ENCODE measurements at places on chromosomes 13 and 19. TPM values are rescaled to one million over a fixed set of nuclear protein-coding genes. Genes with fewer than 3 reads are reported as not detected.

DNA sequence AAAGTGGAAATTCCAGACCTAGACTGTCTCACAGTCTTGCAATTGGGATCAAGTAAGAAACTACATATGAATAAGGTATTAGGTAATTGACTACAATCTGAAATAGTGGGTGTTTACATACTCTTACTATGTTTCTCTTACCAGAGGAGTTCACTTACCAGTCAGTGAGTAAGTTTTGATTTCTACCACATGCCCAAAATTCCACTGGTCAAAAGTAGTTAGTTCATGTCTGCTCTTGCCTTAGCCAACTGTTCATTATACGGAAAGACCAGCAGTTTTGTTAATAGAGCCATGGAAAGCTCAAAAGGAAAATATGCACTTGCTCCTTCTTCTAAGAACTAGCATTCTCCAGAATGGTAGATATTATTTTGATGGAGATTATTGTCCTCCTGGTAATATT, 490.8 kb downstream of the RFC3 start:
- H3K4me3 ChIP-seq = no peak overlapping the region
- no peaks in the 10 kb centered on the region for H3K4me1 ChIP-seq
- H3K36me3 ChIP-seq = no peaks in the 10 kb centered on the region
- DNase-seq = no peak
- no peaks in the 10 kb centered on the region for H3K27me3 ChIP-seq

DNA sequence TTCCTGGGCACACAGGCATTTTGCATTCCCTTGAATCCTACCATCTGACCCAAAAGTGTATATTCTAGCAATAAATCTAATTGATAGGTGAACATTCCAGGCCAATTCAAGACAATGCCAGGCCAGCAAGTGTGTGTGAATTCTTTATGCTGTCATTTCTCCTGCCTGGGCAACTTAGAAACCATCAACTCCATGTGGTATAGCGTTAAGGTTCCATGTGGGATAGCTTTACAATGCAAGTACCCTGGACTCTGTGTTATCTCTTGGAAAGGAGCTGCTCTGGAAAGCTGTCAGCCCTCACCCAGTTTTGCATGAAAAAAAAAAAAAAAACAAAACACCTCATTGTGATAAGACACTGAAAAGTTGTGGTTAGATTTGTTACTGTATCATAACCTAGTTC, 15.6 kb upstream of the FLT1 start:
- no peak for DNase-seq
- H3K4me3 ChIP-seq = no peak overlapping the region
- H3K27ac ChIP-seq = no peak overlapping the region
- no peaks in the 10 kb centered on the region for H3K36me3 ChIP-seq
- peaks cover 5% of the 10 kb centered on the region for H3K4me1 ChIP-seq
- H3K27me3 ChIP-seq = no peaks in the 10 kb centered on the region

DNA sequence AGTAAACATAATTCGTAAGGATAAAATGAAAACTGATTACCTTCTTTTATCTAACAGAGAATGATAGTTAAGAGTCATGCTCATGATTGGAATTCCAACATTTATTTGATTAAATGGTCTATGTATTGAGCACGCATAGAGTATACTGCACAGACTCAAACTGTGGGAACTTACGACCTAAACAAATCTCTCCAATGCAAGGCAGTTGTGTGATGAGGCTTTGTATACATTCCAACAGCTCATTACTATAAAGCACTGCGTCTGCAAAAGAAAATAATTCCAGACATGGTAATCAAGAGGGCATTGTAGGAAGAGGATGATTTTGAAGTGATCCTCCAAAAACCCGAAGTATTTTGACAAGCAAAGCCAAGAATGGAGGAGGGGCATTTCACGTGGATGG, 169.5 kb downstream of the NUFIP1 start:
- peaks cover 4% of the 10 kb centered on the region for H3K27me3 ChIP-seq
- no peaks in the 10 kb centered on the region for H3K36me3 ChIP-seq
- H3K27ac ChIP-seq = no peak overlapping the region

GRCh38 chr19:18674616-18675015, 8.9 kb upstream of the CRTC1 start:
- H3K27me3 ChIP-seq = no peaks in the 10 kb centered on the region
- peaks cover 10% of the 10 kb centered on the region for H3K36me3 ChIP-seq
- H3K4me3 ChIP-seq = no peak overlapping the region
- DNase-seq = no peak

GRCh38 chr13:94339116-94339687, 140.3 kb downstream of the DCT start:
- no peak overlapping the region for H3K27ac ChIP-seq
- no peaks in the 10 kb centered on the region for H3K4me1 ChIP-seq
- no peak overlapping the region for H3K4me3 ChIP-seq
- H3K27me3 ChIP-seq = no peaks in the 10 kb centered on the region

GRCh38 chr19:42285541-42285941, 16.4 kb upstream of the PRR19 start:
- peak overlapping the region; percentile 87 for H3K4me3 ChIP-seq
- peaks cover 18% of the 10 kb centered on the region for H3K4me1 ChIP-seq
- H3K36me3 ChIP-seq = peaks cover 30% of the 10 kb centered on the region
- H3K27ac ChIP-seq = peak overlapping the region; percentile 98
- DNase-seq = no peak

GRCh38 chr19:37304190-37304883, 66.6 kb upstream of the ZNF527 start:
- no peak for DNase-seq
- H3K4me1 ChIP-seq = peaks cover 3% of the 10 kb centered on the region
- peaks cover 6% of the 10 kb centered on the region for H3K36me3 ChIP-seq
- no peak overlapping the region for H3K27ac ChIP-seq

The NPAS1 gene
- total RNA-seq = 0.62 TPM

- no peak overlapping the region for H3K27ac ChIP-seq
- peaks cover 50% of the 10 kb centered on the region for H3K36me3 ChIP-seq
- H3K4me3 ChIP-seq = no peak overlapping the region
- peaks cover 28% of the 10 kb centered on the region for H3K4me1 ChIP-seq
- H3K27me3 ChIP-seq = no peaks in the 10 kb centered on the region
Measured at GRCh38 chr19:19677579-19677978, 8.9 kb downstream of the ZNF101 start.

DNA sequence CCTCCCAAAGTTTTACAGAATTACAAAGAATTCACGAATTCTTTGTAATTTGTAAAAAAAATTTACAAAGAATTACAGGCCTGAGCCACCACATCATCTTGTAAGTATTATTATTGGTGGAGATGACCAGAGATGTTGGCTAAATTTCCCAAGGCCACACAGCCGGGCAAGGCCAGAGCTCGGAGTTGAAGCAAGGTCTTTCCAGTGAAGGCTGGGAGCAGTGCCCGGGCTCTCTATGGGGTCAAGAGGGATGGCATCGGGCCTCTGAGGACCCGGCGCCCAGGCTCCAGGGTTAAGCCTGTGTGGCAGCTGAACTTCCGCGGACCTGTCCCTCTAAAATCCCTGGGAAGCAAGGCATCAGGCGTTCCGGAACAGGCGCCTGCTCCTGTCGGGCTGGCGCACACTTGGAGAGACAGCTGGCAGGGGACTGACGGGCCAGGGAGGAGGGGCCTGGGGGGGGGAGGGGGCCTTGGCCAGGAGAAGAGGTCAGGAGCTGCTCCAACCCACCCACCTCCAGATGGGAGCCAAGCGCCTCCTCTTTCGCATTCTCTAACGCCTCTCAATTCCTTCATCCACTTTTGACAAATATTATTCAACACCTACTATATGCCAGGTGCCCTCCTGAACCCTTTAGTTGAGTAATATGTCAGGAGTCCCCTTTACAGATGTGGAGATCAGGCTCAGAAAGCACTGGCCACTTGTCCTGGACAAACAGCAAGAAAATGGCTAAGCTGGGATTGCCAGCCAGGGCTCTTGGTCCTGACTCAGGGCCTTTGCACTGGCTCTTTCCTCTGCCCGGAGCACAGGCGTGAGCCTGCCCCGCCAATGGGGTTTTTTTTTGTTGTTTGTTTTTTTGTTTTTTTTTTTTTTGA, 36.8 kb upstream of the SEMA6B start:
- H3K27me3 ChIP-seq = peaks cover 24% of the 10 kb centered on the region
- no peak overlapping the region for H3K27ac ChIP-seq
- H3K4me1 ChIP-seq = peaks cover 18% of the 10 kb centered on the region
- no peak for DNase-seq
- H3K4me3 ChIP-seq = no peak overlapping the region

- peaks cover 5% of the 10 kb centered on the region for H3K4me1 ChIP-seq
- no peaks in the 10 kb centered on the region for H3K36me3 ChIP-seq
- DNase-seq = no peak
Measured at GRCh38 chr13:112962911-112963625, 5.9 kb upstream of the MCF2L start.

The SIAH3 gene
- total RNA-seq = 3.9 TPM

DNA sequence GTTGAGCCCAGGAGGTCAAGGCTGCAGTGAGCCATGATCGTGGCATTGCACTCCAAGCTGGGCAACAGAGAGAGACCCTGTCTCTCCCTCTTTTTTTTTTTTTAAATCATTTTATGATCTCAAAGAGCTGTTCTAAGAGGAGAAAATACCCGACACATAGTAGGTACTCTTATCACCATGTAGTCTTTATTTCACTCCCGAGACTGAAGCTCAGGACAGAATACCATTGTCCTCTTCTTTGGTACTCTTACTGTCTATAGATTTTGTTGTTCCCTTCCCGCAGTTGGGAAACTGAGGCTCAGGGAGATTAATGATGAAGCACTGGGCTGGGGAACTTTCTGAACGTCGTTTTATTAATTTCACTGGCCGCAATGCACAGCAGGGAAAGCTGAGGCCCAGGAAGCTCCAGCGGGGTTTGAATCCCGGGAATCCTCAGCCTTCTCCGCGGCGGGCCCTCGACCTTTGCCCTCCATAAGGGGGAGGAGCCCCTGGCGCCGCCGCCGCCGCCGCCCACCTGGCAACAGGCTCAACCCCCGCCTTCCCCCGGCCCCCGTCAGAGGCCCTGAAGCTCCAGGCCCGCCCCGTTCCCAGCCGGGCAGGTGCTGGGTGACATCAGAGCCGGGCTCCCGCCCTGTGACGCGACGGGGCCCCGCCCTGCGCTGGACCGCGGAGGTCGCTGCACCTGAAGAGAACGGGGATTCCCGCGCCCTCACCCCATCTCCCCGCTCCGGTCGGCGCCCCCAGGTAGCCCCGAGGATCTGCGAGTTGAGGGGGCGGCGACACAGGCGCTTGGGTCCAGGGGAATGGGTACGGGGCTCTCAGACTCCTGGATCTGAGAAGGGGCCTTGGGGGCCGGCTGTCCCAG, 1.6 kb downstream of the MYH14 start:
- H3K27ac ChIP-seq = no peak overlapping the region
- no peaks in the 10 kb centered on the region for H3K4me1 ChIP-seq
- H3K4me3 ChIP-seq = no peak overlapping the region
- peak; percentile 10 for DNase-seq
- H3K27me3 ChIP-seq = peaks cover 61% of the 10 kb centered on the region

DNA sequence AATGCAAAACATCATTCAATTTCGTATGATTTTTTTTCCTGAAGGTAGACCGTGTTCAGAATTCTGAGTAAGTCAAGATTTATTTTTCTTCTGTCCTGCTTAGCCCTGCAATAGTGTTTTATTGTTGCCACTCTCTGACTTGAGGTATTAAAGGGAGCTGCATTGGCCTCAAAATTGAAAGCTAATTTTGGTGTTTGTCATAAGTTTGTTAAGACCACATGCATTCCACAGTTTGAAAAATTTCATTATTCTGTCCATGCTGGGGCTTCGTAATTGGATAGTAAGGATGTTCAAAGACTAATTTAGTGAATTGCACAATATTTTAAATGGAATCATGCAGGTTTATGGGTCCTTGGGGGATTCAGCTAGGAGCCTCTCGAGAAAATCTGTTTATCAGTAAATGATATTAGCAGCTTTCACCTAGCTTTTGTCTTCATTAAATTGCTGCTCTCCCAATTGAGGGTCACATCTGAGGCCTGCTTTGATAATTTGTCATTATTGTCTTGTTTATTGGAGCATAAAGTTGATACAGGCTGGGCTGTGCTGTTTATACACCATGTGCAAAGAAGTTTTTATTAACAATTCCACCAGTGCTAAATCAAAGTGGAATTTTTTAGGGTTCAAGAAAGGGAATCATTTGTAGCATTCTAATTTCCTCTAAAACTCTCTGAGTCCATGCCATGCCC, 339.8 kb upstream of the OBI1 start:
- no peak overlapping the region for H3K27ac ChIP-seq
- H3K4me3 ChIP-seq = no peak overlapping the region
- DNase-seq = no peak
- H3K27me3 ChIP-seq = peaks cover 13% of the 10 kb centered on the region
- no peaks in the 10 kb centered on the region for H3K4me1 ChIP-seq
- H3K36me3 ChIP-seq = no peaks in the 10 kb centered on the region

DNA sequence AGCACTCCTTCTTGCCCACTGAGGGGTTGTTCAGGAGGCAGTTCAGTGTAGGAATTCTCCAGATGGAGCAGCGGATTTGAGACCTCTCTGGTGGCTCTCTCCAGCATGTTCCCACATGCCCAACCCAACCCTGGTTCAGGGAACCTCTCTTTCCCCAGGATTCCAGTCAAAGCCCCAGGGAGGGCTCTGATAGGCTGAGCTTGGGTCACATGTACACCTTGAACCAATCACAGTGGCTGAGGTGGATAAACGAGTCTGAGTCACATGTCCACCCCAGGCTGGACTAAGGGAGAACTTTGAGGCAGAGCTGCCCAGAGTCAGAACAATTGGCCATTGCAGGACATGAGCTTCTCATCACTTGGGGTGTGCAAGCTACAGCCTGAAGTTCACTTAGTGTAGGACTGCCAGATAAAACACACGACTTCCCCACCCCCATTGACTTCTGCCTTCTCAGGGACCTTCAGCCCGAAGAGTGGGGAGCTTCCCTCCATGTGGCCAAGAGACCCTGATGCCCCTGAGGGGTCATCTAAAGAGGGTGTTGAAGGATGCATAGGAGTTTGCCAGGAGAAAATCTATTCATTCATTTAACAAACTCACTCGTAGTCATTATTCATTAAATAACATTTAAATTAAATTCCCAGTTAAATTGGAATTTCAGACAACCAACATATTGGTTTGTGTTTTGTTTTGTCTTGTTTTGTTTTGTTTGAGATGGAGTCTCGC, 4.0 kb upstream of the MAST3 start:
- no peaks in the 10 kb centered on the region for H3K36me3 ChIP-seq
- peaks cover 32% of the 10 kb centered on the region for H3K4me1 ChIP-seq
- H3K4me3 ChIP-seq = no peak overlapping the region
- DNase-seq = no peak
- peak overlapping the region; percentile 83 for H3K27ac ChIP-seq

GRCh38 chr19:4313847-4314490, 9.6 kb downstream of the FSD1 start:
- no peaks in the 10 kb centered on the region for H3K27me3 ChIP-seq
- H3K4me3 ChIP-seq = no peak overlapping the region
- H3K4me1 ChIP-seq = no peaks in the 10 kb centered on the region
- no peak for DNase-seq
- H3K36me3 ChIP-seq = no peaks in the 10 kb centered on the region
- H3K27ac ChIP-seq = no peak overlapping the region

- DNase-seq = no peak
- no peak overlapping the region for H3K27ac ChIP-seq
- no peaks in the 10 kb centered on the region for H3K36me3 ChIP-seq
- H3K4me3 ChIP-seq = no peak overlapping the region
- no peaks in the 10 kb centered on the region for H3K27me3 ChIP-seq
Measured at GRCh38 chr13:40058757-40059236, 403.3 kb downstream of the COG6 start.

The CGB1 gene
- not detected for total RNA-seq

Data from naive thymus-derived CD8-positive, alpha-beta T cell (primary cell).